ENCODE measurements at places on chromosomes 5 and 9.

- DNase-seq = no peak
Measured at GRCh38 chr5:40775085-40775845, 19.5 kb upstream of the TTC33 start.

GRCh38 chr5:422323-423232 lies 20.4 kb upstream of the EXOC3 start:
- no peak for DNase-seq

DNA sequence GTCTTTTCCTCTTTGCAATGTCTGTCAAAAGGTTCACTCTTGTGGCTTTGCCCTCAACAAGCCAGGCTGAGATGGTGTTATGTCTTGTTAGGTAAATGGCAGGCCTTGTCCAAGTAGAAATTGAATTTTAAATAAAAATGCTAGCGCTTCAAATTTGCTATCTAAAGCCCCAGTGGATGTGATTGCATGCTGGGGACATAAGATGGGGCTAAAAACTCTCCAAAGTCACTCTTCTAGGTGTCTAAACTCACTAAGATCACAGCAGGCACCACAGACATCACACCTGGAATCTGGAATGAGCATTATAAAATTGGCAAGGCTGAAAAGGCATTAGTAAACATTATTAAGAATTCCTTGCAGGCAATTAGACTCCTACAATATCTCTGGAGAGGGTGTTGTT lies 262.7 kb upstream of the CLINT1 start:
- DNase-seq = no peak

- DNase-seq = no peak
Measured at GRCh38 chr5:180154821-180155364, 54.1 kb downstream of the RASGEF1C start.

DNA sequence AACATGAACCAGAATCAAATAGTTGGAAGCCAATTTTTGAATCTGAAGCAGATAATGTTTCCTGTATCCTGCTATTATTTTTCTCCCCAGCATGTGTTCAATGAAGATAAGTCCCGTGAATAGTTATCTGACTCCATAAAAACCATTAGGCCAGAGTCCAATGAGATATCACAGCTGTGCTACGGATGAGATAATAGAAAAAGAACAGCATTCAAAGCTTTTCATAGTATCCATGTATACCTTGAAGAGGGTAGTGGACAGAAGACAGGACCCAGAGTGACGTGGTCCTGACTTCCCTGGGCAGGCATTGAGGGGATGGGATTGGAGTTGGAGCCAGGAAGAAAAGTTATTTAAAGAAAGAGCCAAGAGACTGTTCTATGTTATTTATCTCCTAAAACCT lies 50.7 kb upstream of the C6 start:
- DNase-seq = no peak

- DNase-seq = no peak
Measured at GRCh38 chr5:20276061-20276958, 288.3 kb upstream of the CDH18 start.

DNA sequence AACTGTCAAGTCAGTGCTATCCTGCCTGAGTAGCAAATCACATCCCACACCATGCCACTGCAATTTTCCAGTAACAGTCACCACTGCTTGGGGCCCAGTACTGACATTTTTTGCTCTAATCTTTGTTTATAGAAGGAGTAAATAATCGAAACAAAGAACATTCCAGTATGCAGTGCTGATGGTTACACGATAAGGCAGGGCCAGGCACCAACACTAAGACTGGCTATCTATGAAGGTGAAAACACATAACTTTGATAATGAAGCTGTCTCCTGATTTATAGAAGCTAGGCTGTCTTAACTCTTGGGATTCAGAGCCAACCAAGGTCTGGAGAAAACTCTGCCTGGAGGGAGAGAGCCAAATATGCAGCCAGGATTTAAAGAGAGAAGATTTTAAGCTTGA lies 365.3 kb downstream of the BNC2 start:
- DNase-seq = no peak

DNA sequence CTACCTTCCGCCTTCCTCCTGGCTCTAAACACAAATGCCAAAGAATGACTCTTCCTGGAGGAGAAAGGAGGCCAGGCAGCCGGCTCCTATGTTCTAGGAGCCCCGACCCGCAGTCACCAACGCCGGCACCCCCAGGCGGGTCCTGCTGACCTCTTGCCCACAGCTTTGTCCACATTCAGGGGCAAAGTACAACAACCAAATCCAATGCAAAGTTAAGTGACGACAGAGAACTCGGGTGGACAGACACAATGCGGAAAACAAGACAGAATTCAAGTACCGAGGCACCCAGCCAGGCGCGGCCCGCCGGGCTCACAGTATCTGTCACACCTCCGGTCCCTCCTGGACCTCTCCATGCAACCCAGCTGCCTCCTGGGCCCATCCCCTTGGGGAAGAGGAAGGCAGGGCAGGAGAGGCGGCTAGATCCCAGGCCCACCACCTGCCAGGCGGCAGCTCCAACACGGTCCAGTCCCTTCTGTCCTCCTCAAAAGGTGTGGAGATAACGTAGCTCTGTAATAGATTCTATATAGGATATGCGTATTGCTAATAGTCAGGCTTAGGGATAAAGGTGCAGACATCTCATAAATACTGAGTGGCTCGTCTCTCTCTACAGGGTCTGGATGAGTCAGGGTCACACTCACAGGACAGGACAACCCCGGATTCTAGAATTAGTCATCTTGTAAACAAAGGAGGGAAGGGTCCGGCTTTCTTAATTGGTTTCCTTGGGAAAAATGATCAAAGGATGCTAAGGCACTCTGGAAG lies 46.9 kb upstream of the UBAC1 start:
- DNase-seq = no peak

GRCh38 chr9:103304797-103305196 lies 309.7 kb downstream of the CYLC2 start:
- no peak for DNase-seq

- DNase-seq = no peak
Measured at GRCh38 chr5:5751498-5751897, 329.0 kb downstream of the ICE1 start.

DNA sequence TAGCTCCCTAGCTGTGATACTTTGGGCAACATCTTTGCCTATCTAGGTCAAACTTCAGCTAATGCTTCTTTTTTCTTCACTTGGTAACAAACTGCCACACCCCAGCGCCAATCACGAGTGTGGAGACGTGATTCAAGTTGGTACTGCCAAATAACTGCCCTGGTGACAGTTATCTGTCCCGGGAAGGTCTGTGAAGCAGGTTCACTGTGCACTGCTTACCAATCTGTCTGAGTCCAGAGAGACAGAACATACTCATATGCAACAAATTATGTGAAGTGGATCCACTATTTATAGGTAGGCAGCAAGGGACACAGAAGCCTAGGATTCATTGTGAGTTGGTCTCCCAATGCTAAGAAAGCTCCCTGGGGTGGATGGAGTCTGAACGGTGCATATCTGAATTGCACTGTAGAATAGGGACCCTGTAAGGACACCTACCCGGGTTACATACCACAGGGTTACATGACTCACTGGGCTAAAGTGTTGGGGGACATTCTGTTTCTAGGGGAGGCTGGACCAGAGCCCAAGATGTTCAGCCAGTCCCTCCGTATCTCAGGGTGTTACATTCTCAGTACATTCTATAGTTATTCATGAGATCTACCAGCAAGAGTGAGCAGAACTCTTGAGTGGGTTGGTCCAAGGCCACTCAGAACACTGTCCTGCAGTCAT lies 95.4 kb upstream of the STC2 start:
- no peak for DNase-seq

- no peak for DNase-seq
Measured at GRCh38 chr9:101477214-101477613, 41.6 kb upstream of the ALDOB start.

DNA sequence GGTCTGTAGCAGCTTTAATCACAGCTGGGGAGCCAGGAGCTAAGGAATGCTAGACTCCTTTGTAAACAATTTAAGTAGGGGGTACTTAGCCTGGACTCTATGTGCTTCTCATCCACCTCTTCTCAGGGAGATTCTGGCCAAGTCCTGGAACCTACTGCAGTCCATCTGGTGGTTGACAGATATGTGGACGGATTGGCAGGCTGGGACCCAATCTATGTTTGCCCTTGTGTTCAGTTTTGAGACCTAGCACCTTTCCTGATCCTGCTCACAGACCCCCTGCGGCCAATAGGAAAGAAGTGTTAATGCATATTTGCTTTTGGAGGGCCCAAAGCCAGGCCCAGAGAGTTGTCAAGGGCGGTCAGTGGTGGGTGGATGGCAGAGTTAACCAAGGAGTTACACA lies 6.4 kb downstream of the SLC22A5 start:
- no peak for DNase-seq

DNA sequence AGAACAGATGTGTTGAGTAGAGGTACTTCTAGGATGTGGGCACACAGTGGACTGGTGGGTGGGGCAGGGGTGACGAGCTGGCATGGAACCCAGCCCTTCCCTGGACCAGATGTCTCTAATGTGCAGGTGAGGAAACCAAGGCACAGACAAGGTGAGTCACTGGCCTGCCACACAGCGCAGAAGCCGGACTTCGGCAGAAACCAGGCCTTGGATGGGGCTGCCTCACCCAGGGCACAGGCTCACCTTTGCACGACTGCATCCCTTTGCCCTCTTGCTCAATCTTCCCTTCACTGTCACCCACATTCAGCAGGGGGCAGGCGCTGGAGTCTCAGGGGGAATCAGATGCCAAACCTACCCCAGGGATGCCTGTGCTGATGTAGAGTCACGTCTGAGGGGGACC lies 65.4 kb upstream of the LMX1B start:
- DNase-seq = no peak

DNA sequence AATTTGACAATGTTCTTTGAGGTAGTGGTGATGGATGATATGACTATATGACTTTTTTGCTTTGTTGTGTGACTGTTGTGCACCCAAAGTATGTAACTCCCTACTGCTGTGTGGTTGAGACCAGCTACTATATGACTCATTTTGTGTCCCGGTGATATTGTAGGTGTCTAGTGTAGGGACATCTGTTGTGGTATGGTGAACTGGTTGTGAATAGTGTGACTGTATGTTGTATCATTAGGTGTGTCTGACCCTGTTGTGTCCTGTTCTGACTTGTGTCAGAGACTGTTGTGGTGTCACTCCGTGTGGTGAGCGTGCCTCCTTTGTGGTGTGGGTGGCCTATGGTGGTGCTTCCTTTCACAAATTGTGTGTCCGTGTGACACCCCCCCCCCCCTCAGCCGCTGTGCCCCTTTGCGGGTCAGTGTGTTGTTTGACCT lies 11.2 kb upstream of the CXXC5 start:
- DNase-seq = no peak

DNA sequence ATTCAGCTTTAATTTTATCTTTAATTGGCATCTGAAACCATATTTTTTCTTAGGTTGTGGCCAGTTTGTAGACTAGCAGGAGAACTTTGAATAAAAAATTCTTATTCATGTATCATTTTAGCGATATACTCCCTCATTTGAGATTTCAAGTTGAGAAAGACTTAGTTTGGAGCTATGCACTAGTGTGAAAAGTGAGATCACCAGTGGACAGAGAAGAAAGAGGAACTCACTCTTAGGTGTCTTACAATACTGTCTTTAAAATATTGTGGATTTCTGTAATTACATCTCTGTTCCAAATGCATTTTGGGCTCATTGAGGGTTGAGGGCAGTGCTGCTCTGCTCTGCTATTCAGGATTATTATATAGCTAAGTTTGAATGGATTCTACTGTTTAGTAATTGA lies 54.7 kb downstream of the NAA35 start:
- DNase-seq = peak; percentile 58

GRCh38 chr5:73985145-73985544 lies 359.1 kb downstream of the ARHGEF28 start:
- DNase-seq = no peak

DNA sequence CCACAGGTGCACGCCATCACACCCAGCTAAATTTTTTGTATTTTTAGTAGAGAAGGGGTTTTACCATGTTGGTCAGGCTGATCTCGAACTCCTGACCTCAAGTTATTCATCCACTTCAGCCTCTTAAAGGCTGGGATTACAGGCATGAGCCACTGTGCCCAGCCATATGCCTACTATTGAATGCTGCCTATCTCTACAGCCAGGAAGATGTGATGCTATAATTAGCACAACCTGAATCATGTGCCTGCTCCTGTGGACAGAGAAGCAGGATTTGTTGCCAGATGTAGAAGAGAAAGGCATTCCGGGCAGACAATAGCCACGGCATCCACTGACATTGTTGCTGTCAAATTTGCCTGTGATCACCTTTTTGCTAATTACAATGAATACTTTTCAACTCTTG lies 24.4 kb upstream of the MLLT3 start:
- DNase-seq = no peak

DNA sequence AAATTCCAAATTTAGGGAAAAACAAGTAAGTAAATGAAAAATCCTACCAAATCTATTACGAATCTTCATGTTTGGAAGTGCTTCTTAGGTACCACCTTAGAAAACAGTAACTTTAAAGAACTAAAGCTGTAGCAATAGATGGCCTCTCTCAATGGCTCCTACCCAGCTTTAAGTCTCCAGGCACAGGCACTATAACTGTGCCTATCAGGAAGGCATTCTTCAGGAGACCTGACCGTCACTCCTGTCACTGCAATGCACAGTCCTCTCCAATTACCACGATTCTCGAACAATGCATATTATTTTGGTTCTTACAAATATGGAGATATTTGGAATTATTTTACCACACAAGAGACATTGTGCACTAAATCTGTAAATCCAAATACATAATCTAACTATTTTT lies 12.9 kb downstream of the NFIB start:
- no peak for DNase-seq

- no peak for DNase-seq
Measured at GRCh38 chr9:124251204-124251603, 6.5 kb upstream of the NEK6 start.

- no peak for DNase-seq
Measured at GRCh38 chr5:156477196-156477595, 150.2 kb downstream of the SGCD start.

- DNase-seq = peak; percentile 87
Measured at GRCh38 chr5:67983251-67984110, 232.1 kb upstream of the PIK3R1 start.

- DNase-seq = no peak
Measured at GRCh38 chr9:6917162-6917561, 159.4 kb downstream of the KDM4C start.

DNA sequence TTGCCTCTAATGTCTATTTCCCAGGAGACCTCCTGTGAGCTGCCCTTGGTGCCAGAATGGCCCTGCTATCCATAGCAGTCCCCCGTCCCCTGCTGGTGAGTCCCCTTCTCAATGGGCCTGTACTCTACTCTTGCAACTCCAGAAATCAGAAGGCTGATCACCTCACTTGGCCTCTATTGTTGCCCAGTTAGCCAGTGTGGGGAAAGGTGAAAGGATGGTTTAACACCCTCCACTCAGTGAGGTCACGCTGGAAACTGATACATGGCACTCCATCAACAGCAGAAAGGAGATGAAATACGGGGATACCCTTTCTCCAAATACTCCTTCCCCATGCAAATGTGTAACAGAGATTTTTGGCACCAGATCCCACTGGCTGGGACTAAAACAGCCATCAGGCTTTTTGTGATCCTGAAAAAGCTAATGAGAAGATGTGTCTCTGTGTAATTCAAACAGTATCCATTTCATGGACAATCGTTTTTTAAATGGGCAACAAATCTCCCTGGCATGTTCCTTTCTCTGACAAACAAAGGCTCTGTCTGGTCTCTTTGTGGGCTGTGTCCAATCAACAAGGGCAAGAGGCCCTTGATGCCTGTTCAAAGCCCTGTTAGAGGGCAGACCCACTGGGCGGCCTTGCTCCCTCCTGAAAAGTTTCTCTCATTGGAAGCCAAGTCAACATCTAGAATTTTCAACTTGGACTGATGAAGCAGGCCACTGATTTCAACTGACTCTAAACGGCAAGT lies 343.7 kb downstream of the SPOCK1 start:
- no peak for DNase-seq
